DMS153 (cell line): ENCODE measurements at places on chromosomes 3 and 15.

DNA sequence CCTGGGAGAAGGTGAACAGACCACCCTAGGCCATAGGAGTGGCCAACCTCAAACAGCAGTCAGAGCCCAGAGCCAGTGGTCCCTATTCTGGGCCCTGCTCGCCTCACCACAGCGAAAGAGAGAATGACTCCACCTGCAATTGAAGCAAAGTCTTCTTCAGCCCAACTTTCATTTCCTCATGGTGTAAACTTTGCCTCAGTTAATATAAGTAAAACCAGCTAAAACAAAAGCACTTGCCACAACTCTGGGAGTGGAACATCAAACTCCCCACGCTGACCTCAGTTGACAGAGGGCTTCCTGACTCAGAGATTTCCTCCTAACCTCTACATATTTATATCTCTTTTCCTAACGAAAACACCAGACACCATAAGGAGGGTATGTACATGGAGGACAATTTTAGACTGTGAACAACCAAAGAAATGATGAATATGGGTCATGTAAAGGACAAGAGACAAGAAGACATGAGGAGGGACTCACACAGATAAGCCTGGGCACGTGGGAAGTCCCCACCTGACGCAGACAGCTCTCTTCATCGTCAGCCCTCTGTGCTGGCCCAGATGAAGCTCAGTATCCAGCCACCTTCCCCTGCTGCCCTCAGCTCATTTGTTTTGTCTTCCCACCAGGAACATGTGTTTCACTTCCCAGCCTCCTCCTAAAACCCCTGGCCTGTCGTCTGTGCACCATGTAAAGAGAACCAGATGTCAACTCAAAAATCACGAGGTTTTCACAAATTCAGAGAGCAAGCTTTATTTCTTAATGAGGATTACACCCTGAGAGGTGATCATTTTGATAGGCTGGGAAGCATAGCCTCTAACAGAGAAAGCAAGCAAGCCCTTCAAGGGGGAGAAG lies 140.9 kb downstream of the KCNMB2 start:
- DNase-seq = no peak

- no peak for DNase-seq
These were observed 515.2 kb upstream of the CCDC54 start for GRCh38 chr3:106862067-106862466.

DNA sequence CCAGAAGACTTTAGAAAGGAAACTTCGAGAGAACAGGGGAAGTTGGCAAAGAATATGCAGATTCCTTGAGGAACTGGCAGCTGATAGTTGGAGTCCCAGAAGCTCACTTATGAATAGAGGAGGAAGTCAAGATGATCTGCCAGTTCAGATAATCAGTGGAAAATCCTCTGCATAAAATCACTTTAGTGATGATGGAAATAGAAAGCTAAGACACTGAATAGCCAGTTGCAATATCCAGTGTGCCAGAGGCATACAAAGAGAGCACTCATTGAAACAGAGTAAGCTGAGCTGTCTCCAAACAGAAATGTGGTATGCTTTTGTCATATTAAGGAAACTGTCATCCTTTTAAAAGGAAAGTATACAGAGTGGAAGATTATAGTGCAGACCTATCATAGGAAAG lies 1207.6 kb downstream of the OTOL1 start:
- DNase-seq = no peak

DNA sequence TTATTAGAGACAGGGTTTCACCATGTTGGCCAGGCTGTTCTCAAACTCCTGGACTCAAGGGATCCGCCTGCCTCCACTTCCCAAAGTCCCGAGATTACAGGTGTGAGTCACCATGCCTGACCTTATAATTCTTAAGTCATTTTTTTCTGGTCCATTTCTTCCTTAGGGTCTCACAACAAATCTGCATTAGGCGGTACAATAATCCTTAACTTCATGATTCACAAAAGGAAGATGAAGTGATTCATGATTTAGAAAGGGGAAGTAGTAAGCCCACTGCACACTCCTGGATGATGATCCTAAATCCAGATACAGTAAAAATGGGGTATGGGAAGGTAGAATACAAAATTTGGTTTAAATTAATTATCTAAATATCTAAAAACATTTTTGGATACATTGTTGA lies 45.0 kb upstream of the TKT start:
- no peak for DNase-seq
